ENCODE measurements at places on chromosomes 11 and 22. TPM values are rescaled to one million over a fixed set of nuclear protein-coding genes. Genes with fewer than 3 reads are reported as not detected.

DNA sequence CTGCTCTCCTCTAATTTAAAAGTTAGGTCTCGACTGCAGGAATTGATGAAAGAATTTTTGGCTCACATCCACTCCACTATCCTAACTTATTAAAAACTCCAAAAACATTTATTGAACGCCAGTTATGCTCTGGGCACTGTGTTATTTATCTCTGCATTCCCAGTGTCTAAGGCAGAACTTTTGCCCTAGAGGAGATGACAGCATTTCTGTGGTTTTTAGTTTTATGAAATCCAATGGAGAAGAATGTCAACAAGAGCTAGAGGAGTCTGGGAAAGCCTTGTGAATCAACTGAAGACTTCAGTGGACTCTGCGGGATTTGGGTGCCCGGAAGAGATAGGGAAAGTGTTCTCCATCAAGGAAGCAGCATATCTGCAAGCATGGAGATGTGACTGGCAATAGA lies 217.0 kb upstream of the PGR start:
- peak; percentile 80 for DNase-seq

DNA sequence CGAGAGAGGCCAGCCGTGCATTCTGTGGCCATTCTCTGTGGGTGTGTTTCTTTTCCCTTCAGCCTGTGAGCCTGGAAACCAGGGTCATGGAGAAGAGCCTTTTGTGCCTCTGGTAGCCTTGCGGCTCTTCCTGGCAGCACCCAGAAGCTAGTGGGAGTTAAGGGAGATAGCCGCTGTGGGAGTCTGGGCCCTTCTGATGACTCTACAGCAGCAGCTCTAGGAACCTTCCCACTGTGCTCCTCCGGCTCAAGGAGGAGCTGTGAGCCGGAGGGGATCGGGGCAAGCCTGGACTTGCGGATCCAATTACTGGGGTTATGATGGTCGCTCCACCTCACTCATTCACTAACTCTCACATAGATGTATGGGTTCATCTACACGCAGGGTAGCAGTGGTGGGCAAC lies 10.5 kb downstream of the GTPBP1 start:
- DNase-seq = no peak

BTBD10 gene
- 49.9 TPM for total RNA-seq

TOMM22 gene
- total RNA-seq = 52.4 TPM

CYB5R2 gene
- 6.4 TPM for total RNA-seq
